ENCODE measurements at places on chromosomes 12 and 14. TPM values are rescaled to one million over a fixed set of nuclear protein-coding genes. Genes with fewer than 3 reads are reported as not detected.
A peak's percentile ranks its signal among the peaks of the same experiment; 100 is the strongest.

The IL31 gene
- polyA plus RNA-seq, result not detected

The DBX2 gene
- 0.11 TPM for polyA plus RNA-seq

The PTPN21 gene
- 35.5 TPM for polyA plus RNA-seq

The CPNE8 gene
- polyA plus RNA-seq, result 11.1 TPM

The ACADS gene
- 19.9 TPM for polyA plus RNA-seq

The LALBA gene
- not detected for polyA plus RNA-seq

- DNase-seq, result no peak
Measured at GRCh38 chr12:56948457-56948777, 9.0 kb downstream of the RDH16 start.

The TMEM132D gene
- 2.6 TPM for polyA plus RNA-seq

The GLIPR1 gene
- 12.3 TPM for polyA plus RNA-seq

The ASPG gene
- 9.6 TPM for polyA plus RNA-seq

The PLEKHH1 gene
- polyA plus RNA-seq, result 40.1 TPM

- no peak for DNase-seq
Measured at GRCh38 chr14:20434701-20435581, 1.0 kb downstream of the KLHL33 start.

GRCh38 chr14:103401223-103402214 lies 16.3 kb downstream of the MARK3 start:
- no peak for DNase-seq

GRCh38 chr14:74661726-74662450 lies 49.9 kb upstream of the LTBP2 start:
- DNase-seq, result no peak

DNA sequence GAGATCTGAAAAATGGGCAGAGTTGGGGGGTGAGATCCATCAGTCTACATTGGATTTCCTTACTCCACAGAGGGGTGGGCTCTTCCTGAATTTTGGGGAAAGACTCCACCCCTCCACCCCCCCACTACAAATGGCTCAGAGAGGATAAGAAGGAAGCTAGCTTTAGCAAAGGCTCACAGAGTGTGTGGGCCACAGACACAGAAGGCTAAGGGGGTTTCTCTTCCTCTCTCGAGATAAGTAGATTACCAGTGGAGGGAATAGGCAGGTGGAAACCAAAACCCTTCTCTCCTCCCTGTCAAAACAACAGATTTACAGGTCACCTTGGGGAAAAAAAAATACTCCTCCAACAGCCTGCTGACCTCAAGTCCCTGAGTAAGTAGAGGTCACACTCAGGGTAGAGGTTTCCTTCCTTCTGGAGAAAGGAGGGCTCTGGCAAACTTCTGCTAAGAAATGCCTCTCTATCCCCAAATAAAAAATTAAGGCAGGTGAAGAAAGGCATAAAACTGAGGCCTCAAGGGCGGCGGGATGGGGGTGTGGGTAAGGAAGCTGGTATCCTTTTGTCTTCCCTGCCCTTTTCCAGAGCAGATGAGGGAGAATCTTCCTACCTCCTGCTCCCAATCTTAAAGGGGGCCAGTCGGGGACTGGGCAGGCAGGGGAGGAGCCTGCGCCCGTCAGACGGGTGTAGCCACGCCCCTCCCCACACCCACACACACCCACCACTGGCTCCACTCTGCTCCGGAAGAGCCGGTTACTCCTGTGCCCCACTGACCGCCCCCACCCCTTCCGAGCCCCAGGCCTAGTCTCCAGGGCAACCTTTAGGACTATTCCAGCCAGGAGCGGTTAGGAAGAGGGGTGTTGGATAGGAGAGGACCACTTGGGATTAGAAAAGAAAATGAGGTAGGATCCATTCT lies 1.9 kb upstream of the BAZ2A start:
- no peak for DNase-seq

The HCAR3 gene
- 0.18 TPM for polyA plus RNA-seq

The TCL1B gene
- polyA plus RNA-seq, result 0.35 TPM

DNA sequence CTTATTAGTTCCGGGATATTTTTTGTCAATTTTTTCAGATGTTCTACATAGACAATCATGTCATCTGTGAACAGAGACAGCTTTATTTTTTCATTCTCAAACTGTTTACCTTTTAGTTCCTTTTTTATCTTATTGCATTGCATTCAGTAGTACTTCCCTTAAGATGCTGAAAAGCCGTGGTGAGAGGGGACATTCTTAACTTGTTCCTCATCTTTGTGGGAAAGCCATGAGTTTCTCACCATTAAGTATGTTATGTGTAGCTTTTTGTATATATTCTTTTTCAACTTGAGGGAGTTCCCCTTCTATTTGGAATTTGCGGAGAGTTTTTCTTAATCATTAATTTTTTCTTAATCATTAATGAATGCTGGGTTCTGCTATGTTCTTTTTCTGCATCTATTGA lies 1727.1 kb upstream of the SEL1L start:
- DNase-seq, result no peak

DNA sequence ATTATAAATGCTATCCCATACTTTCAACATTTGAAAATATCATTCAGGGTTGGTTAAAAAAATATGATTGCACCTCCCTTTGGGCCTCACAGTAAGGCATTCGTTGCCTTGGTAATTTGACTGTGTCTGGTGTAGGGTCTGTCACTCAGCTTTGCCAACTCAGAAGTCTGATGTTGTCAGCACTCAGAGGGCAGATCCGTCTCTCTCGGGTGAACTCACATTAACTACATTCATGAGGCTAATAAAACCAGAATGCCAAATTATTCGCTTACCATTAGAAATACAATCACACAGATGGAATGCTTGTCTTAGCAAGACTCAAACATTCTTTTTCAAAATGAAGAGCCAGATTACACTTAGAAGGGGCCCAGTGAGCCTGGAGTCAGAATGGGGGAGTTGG lies 53.0 kb downstream of the NPAS3 start:
- DNase-seq, result no peak

DNA sequence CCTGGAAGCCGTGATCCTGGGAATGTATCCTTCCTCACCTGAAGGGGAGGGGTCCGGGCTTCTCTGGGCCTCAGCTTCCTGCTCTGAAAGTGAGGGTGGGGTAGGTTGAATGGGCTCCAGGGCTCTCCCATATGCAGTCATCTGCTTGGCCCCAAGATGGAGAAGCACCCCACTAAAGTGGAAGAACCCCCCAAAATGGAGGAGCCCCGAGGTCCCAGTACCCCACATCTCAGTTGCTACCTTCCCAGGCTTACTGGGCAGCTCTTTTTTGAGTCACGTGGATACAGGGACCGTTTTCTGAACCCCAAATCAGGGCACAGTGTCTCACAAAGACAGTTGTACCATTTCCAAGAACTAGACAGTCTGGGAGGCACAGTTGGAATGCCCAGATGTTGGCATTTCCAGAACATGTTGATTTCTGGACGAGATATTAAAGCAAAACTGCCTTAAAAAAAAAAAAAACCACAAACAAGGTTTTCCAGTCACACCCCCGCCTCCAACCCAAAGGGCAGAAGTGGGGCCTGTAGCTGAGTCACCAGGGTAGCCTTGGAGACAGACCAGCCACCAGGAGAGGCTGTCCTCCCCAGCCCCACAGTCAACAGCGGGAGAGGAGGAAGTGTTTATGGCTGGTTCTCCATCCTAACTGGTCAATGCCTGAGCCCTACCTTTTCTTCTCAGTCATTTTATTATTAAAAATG lies 12.1 kb downstream of the VASH1 start:
- no peak for DNase-seq

GRCh38 chr12:106110626-106111300 lies 28.0 kb downstream of the NUAK1 start:
- DNase-seq, result no peak

DNA sequence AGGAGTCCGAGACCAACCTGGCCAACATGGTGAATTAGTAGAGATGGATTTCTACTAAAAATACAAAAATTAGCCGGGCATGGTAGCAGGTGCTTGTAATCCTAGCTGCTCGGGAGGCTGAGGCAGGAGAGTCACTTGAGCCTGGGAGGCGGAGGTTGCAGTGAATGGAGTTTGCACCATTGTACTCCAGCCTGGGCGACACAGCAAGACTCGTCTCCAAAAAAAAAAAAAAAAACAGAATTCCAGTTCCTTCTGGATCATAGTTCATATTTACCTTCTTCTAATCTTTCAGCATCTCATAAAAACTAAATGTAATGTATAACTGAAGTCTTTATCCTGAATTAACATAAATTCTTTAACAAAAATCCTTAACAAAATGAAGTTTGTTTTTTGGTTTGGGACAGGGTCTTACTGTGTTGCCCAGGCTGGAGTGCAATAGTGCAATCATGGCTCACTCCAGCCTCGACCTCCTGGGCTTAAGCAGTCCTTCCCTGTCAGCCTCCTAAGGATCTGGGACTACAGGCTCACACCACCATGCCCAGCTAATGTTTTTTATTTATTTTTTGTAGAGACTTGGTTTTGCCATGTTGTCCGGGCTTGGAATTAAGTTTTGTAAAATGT lies 37.6 kb downstream of the FAM177A1 start:
- DNase-seq, result no peak

DNA sequence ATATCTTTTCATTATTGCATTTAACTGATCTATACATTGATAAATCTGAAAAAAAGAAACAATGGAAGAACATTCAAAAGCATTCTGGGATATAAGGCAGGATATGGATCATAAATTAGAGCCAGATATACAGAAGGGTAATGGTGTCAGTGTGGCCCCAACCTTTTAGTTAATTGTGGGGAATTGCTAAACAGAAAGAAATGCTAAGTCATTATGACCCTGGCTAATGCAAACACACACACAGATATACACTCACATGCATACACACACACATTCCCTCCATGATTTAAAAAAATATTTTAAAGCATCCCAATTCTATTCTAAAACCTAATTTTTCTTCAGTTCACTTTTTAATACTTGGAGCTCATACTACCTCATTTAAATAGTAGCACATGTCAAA lies 404.5 kb downstream of the BCAT1 start:
- DNase-seq, result no peak

- DNase-seq, result no peak
Measured at GRCh38 chr12:2344885-2345284, 292.1 kb downstream of the CACNA1C start.

- DNase-seq, result no peak
Measured at GRCh38 chr14:63435838-63436237, 107.3 kb downstream of the PPP2R5E start.

- peak; percentile 42 for DNase-seq
Measured at GRCh38 chr12:98373025-98373554, 142.3 kb upstream of the TMPO start.

The OTOGL gene
- polyA plus RNA-seq, result 1.0 TPM

- no peak for DNase-seq
Measured at GRCh38 chr14:36556811-36557433, 25.5 kb downstream of the NKX2-8 start.

- DNase-seq, result no peak
Measured at GRCh38 chr12:88361493-88361892, 218.8 kb downstream of the KITLG start.

The IFI27L2 gene
- 17.7 TPM for polyA plus RNA-seq

The ZNF384 gene
- polyA plus RNA-seq, result 76.1 TPM

The GPR132 gene
- 0.32 TPM for polyA plus RNA-seq

The GALC gene
- polyA plus RNA-seq, result 44.4 TPM

GRCh38 chr14:77175843-77176242 lies 5.8 kb upstream of the TMEM63C start:
- no peak for DNase-seq

GRCh38 chr14:59069163-59069854 lies 119.2 kb upstream of the DAAM1 start:
- DNase-seq, result no peak

All from right renal cortex interstitium (tissue), 3 donors.